ENCODE measurements at places on chromosomes 3 and 15.

GRCh38 chr3:66738625-66739365 is 238.0 kb upstream of the LRIG1 start:
- no peak for DNase-seq

DNA sequence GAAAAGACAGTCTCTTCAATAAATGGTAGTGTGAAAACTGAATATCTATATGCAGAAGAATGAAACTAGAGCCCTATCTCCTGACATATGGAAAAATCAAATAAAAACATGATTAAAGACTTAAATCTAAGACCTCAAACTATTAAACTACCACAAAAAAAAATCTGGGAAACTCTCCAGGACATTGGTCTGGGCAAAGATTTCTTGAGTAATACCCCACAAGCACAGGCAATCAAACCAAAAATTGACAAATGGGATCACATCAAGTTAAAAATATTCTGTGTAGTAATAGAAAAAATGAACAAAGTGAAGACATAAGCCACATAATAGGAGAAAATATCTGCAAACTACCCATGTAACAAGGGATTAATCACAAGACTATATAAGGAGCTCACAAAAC is 286.4 kb downstream of the TBC1D5 start:
- no peak for DNase-seq

GRCh38 chr3:131730581-131730980 is 227.8 kb upstream of the MRPL3 start:
- no peak for DNase-seq

DNA sequence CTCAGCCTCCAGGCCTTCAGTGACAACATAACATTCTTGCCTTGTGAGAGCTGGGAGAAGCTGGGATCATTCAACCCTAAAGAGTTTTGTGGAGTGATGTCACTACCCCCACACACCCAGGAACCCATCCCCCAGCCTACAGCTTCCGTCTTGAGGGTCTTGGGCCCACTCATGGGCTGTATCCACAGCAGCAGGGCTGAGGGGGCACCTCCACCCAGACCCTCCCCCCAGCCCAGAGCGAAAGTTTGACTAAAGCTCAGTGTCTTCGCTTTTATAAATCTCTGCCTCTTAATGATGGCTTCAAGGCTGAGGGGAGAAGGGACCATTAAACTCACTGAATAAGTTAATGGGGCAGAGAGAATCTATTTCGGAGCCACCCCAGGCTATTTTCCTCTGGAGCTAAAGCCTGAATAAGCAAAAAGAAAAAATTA is 23.8 kb downstream of the NTRK3 start:
- DNase-seq = no peak

DNA sequence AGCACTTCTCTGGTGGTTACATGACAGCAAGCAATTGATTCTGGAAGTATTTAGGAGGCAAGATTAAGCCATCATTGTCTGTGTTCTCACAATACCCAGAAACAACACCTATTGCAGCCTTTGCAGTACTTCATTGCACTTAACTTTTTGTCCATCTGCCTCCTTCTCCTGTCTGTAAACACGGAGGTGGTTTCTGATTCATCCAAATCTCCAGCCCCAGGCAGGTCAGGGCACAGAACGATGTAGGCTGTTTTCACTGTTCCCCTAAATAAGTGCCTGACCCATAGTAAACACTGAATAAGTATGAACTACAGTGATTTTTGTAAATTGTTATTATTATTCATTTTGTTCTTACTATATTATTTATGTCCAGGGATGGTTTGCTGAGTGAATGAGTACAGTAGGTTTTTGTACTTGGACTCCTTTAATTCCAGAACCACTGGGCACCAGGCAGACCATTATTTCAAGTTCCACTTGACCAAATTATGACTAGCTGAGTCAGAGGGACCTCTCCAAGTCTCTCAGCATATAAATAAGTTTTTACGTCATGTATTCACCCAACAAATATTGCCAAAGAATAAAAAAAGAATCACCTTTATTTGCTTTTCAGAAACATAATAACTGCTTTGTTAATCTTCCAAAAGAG is 283.3 kb upstream of the TRIM42 start:
- no peak for DNase-seq

DNA sequence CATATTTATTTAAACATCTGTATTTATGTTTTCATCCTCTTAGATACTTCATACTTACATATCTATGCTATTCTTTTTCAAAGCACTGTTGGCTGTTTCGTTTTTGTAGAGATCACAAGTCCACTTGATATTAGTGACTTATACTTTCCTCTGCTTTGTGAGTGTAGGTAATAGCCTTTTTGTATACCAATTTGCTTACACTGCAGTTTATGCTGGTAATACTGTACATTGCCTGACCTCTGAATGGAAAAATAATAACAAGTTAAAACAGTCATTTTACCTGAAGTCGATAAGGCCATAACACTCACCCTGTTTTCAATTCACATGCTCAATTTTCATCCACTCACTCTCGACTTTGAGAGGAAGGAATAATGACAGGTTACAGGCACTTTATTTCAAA is 89.9 kb upstream of the NANOGP8 start:
- DNase-seq = no peak

DNA sequence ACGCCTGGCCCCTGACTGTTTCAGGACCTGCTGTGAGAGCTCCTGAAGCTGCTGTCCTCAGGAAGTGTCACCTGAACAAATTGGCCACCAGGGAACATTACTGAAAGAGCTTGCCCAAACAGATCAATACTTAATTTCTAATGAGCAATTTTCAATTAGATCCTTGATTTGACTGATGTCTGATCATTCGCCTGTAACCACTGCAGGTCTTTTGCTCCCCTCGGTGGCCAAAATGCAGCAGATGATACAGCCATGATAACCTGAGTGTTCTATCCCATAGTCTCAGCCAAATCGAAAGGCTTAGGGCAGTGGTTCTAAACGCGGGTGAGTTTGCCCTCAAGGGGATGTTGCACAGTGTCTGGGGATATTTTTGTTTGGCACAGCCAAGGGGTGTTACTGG is 57.6 kb upstream of the MEX3B start:
- no peak for DNase-seq

DNA sequence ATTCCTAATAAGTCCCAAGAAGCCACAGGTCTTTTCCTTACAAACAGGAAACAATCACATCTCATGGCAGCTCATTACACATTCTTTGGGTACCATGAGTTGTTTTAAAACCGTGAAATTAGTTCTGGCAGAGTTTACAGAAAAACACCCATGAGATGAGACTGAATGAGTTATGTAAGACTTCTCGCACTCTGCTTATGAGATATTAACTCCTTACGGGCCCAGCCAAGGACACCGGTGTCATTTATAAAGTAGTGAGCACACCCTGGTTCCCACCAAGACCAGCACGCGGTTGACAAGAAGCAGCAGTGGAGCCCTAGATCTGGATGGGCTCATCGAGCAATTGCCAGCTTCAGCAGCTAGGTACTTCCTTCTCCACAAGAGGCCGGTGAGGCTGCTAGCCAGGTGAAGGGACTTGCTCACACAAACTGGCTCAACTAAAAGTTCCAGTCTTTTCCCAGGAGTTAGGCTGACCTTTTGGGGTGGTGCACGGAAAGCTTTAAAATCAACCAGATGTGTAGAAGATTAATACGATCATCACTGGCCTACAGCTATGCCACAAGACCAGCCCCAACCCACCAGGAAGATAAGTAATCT is 318.6 kb upstream of the ICE2 start:
- DNase-seq = peak; percentile 44

DNA sequence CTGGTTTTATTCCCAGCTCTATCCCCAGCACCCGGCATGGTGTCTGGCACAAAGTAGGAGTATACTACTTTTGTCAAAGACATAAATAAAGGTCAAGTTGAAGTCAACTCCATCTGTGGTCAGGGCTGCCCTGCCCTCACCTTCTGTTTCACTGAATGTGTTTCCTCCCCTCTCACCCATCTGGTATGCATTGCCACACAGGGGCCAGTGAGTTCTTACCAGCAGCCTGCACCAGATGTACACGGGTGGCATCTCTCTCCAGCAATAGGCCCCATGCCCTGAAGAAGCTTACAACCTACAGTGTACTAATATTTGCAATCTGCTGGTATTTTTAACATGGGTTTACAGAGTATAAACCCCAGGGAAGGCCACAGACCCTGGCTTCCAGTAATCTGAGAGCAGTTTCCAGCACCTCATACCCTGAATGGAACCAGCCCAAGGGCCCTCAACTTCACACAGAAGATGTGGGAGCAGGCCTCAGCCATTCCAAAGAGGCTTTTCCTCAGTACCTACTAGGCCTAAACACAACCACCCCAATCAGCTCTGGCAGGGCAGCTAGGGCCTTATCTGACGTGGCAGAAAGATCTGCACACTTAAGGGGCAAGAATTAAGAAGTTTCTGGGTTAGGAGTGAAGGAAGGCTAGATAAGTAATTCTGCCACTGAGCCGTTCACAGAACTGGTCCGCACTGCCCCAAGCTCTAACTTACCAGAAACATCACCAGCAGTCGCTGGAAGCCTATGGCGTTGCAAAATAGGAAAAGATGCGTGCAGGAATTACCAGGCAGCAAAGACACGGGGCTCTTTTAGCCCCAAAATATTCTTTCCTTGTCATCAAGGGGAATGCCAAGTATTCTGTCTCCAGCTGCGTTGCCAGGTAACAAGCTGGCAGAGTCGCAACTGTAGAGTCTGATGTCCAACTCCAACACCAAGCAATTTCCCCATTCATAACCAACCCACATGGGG is 2.1 kb downstream of the IDH2 start:
- DNase-seq = peak; percentile 39

- DNase-seq = no peak
These were observed 173.8 kb downstream of the FNDC3B start for GRCh38 chr3:172213200-172213599.

- DNase-seq = no peak
These were observed 256.9 kb downstream of the ARRDC4 start for GRCh38 chr15:98217356-98217755.

- DNase-seq = peak; percentile 46
These were observed 217.6 kb downstream of the TPRG1 start for GRCh38 chr3:189389346-189389745.

All from astrocyte of the cerebellum (primary cell).